ENCODE measurements at places on chromosomes 7 and 10. TPM values are rescaled to one million over a fixed set of nuclear protein-coding genes. Genes with fewer than 3 reads are reported as not detected.

The MSMB gene
- not detected for total RNA-seq

The AGR2 gene
- 6.3 TPM for total RNA-seq

The GPR158 gene
- total RNA-seq = 0.52 TPM

The SFMBT2 gene
- total RNA-seq = 3.4 TPM

The SORCS3 gene
- not detected for total RNA-seq

The CADPS2 gene
- total RNA-seq = 63.9 TPM

The DPP6 gene
- total RNA-seq = 1.8 TPM

The TRIM73 gene
- 13.2 TPM for total RNA-seq

The SLC16A9 gene
- total RNA-seq = 2.6 TPM

The ELN gene
- 92.6 TPM for total RNA-seq

The CYREN gene
- total RNA-seq = 40.5 TPM

The CARD11 gene
- 3.4 TPM for total RNA-seq

The GARIN1A gene
- 0.52 TPM for total RNA-seq

The TFR2 gene
- total RNA-seq = not detected

The AKR1C8 gene
- total RNA-seq = not detected

The OPN1SW gene
- not detected for total RNA-seq

The CELF2 gene
- 10.4 TPM for total RNA-seq

The CALML3 gene
- total RNA-seq = not detected

The CTTNBP2 gene
- total RNA-seq = 18.5 TPM

The TUBAL3 gene
- not detected for total RNA-seq

The AGAP6 gene
- 47.5 TPM for total RNA-seq

The DOCK4 gene
- total RNA-seq = 24.9 TPM

The ARMC3 gene
- 0.52 TPM for total RNA-seq

The VAX1 gene
- total RNA-seq = not detected

The ACTR1A gene
- total RNA-seq = 55.0 TPM

The TLX1 gene
- total RNA-seq = 0.52 TPM

The CYP26A1 gene
- not detected for total RNA-seq

The CYP17A1 gene
- not detected for total RNA-seq

The DDIT4 gene
- 269 TPM for total RNA-seq

The LRIT1 gene
- not detected for total RNA-seq

The DRGX gene
- not detected for total RNA-seq

All from body of pancreas (tissue), 4 donors.